CD4-positive, alpha-beta T cell treated with Interleukin-2 at 100 ng/mL for 4 hours (primary cell): ENCODE measurements at places on chromosomes 13 and 19.

GRCh38 chr13:50417597-50417996 lies 402.4 kb downstream of the KCNRG start:
- DNase-seq, result no peak

- no peak for DNase-seq
These were observed 531.7 kb downstream of the MYO16 start for GRCh38 chr13:109160887-109161669.

DNA sequence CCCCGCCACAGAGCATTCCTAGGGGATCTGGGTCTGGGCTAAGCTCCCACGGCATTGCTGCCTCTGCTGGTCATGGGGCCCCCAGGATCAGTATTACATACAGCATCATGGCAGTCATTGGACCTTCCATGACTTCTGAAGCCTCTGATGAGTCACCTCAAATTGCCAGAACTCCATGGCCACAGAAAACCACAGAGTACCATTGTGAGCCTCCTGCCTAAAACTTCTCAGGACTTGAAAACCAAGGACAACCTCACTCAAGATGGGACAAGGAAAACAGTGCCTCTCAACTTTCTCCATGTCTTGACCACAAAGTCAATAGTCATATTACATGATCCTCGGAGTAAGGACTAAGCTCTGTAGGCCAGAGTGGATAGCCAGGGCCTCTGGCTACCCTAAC lies 306.0 kb downstream of the GPC5 start:
- no peak for DNase-seq

- no peak for DNase-seq
These were observed 292.1 kb downstream of the TDRD3 start for GRCh38 chr13:60689076-60689475.

DNA sequence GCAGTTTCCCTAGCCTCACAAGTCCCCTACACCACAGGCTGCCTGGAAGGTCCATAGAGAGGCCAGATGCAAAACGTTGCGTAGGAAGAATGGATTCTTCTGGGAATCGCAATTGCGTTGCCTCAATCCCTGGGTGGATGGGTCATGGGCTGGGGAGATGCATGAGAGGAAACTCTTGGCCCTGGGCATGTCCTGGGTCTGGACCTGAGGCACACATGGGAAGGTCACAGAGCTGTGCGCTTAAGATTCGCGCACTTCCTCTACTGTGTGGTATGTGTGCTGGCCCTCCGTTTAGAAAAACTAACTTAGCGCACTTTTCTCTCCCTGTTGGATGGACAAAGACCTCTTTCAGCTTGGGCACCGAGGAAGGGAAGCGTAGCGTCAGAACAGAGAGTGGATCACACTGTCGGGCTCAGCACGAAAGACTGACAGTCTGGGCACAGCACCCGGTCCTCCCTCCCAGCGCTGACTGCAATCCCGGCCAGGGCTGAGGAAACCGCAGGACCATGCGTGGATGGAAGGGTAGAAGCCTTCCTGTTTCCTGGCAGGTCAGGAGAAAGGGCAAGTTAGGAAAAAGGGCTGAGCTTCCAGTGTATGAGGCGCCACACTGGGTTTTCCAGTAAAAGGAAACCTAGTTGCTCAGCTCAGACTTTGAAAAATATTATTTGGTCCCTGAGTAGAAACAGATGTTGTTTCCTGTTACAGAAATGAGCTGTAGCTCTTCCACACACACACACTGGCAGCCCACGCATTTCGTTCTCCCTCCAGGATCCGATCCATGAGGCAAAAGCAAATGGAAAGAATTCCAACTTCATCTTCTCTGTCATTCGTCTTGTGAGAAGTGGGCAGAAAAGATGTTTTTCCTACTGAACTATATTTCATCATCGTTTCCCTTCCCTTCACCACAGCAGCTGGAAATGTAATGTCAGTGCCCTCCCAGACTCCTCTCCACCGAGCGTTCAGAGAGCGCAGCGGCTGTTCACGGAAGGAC lies 86.0 kb downstream of the ING1 start:
- no peak for DNase-seq

- no peak for DNase-seq
These were observed 121.0 kb downstream of the PCDH20 start for GRCh38 chr13:61294467-61295191.

GRCh38 chr13:110812869-110813645 lies 99.6 kb downstream of the ING1 start:
- no peak for DNase-seq

- no peak for DNase-seq
These were observed 30.1 kb downstream of the OPA3 start for GRCh38 chr19:45554481-45554880.

DNA sequence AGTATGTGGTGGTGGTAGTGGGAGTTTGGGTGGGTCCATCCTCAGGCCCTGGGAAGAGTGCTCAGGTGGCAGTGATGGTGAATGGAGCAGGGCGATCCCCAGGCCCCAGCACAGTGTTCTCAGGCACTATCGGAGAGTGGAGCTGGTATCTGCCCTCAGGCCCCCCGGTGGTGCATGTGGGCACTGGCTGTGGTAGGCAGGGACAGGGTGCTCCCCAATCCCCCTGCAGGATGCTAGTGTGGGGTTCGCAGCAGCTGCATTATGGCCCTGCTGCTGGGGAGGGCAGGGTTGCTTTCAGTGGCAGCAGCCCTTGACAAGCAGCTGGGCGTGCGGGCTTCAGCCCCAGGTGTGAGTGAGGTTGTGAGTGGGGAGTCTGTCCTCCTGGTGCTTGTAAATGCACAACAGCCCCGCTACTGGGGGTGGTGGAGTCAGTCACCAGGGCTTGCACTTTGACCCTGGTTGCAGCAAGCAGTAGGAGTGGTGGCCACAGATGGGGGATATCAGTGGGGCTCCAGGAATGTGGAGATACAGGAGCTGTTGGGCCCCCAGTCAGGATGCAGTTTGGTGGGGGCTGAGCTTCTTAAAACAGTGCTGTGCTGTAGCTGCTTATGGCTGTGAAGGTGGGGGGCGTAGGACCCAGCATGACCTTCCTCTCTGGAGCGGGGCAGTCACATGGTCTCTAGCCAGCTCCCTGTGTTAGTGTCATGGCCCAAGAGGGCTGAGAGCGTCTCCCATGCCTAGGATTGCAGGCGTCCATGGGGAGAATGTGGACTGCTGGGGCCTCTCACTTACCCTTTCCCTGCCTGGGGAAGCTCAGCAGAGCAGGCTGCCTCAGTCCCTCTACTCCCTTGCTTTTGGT lies 38.7 kb upstream of the ARHGEF7 start:
- DNase-seq, result no peak

DNA sequence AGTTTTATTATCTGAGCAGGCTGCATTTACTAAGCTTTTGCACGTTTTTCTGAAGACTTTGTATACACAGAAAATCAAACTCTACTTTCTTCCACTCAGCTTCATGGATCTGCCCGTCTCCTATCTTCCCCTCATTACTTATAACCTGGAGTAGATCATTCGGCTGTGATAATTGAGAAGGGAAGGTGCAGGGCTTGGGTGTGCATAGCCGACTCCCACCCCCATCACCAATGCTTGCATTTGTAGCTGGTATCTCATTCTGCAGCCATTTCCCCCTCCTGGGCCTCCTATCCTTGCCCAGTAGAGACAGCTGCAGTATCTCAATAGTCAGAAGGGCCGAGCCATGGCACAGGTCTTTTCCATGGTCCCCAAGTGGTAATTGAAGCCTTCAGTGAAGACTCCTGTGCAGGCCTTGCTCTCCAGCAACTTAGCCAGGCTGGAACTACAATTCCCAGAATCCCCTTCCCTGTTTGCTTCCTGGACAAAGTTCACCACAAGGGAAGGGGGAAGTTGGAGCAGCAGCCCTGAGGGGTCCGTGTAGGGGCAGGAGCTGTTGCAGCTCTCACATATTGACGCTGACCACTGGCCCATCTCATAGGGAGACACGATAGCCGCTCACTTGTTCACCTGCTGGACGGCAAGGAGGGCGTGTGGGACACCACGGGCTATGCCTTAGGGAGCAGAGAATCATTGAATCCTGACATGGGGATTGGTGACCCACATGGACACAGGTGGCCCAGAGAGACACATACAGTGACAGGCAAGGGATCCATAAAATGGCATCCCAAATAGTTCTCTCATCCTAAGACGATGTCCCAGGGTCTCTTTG lies 2.1 kb upstream of the SIGLEC8 start:
- DNase-seq, result no peak

DNA sequence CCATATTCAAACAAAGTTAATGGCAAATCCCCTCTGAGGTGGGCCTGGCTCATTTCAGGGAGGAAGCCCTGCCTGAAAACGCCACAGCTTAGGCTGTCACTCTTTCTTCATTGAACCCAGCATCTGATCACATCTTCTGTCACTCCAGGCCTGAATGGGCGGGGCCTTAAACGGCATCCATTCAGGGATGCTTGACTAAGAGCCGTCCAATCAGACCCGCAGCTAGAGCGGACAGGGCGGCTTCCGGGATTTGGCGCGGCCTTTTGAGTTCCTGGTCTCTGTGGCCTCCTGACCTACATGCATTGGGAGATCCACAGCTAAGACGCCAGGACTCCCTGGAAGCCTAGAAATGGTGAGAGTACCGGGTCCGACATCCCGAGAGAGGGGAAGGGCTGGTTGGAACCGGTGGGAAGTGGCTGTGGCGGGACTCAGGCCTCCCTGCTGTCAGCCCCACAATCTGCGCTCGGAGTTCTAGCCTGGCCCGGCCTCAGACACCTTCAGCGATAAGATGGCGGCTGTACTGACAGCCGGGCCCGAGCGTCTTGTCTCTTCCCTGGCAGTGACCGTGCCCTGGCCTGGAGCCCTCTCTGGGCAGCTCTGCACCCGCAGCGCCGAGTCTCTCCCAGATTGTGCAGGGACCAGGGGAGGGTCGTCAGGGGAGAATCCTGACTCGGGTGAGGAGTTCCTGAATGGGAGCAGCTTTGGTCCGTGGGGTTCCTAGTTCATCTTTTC lies at the start of gene ZNF723:
Gene ZNF723 (plus strand): TSS at position 261 of the 732 bp plus-strand sequence. CDS start 89 bp downstream, at position 350.
- DNase-seq, result no peak

- DNase-seq, result no peak
These were observed 90.9 kb downstream of the NALCN start for GRCh38 chr13:101325423-101325822.

GRCh38 chr13:99969919-99970650 lies 1.5 kb downstream of the ZIC5 start:
- DNase-seq, result peak; percentile 33

- no peak for DNase-seq
These were observed 814.5 kb upstream of the MIR17HG start for GRCh38 chr13:90532861-90533492.

DNA sequence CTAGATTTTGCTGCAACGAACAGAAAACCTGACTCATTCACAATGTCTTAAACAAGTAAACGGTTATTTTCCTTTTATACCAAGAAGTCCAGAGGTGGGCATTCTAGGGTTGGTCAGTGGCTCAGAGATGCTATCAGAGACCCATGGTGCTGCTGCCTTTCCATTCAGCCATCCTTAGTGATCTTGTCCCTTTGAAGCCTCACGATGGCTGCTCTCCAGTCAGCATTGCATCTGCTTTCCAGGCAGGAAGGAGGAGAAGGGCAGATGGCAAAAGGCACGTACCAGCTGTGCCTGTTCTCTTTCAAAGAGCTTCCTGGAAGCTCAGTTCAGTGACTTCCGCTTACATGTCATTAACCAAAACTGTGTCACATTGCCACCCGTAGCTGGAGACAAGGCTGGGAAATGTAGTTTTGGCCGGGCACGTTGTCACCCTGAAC lies 30.1 kb downstream of the WDFY2 start:
- DNase-seq, result peak; percentile 64

GRCh38 chr19:14347999-14348889 lies 33.0 kb upstream of the ADGRE5 start:
- DNase-seq, result peak; percentile 63

GRCh38 chr19:5897189-5897969 lies 6.2 kb downstream of the NDUFA11 start:
- no peak for DNase-seq

- DNase-seq, result no peak
These were observed 386.8 kb upstream of the DACH1 start for GRCh38 chr13:72253754-72254153.

DNA sequence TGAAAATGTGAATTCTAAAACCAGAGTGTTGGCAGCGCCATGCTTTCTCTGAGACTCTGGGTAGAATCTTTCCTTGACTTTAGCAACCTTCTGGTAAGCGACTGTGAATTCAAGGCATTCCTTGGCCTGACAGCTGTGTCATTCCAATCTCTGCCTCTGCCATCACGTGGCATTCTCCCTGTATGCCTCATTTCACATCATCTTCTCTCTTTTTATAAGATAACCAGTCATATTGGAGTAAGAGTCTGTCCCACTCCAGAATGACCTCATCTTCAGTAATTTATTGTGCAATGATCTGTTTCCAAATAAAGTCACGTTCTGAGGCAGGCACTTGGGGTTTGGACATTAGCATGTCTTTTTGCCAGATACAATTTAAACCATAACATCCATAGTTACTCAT lies 103.4 kb upstream of the POSTN start:
- no peak for DNase-seq

GRCh38 chr19:48635263-48635965 lies 1.8 kb downstream of the DBP start:
- DNase-seq, result peak; percentile 59

DNA sequence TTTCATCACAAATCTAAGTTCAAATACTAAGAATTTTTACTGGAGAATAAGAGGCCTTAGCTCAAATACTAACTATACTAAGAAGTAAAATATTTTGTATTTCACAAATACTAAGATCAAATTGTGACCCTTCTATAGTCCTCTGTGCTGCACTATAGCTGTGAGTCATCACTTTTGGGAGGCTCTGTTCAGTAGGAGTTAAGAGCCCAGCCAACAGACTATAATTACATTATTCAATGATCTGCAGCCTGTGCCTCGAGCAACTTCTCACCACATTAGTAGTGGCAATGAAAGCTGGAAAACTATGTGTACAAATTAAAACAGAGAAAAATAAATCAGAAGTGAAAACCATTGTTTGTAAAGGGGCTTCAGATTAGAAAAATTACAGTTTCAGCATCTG lies 147.3 kb upstream of the GPC6 start:
- no peak for DNase-seq

DNA sequence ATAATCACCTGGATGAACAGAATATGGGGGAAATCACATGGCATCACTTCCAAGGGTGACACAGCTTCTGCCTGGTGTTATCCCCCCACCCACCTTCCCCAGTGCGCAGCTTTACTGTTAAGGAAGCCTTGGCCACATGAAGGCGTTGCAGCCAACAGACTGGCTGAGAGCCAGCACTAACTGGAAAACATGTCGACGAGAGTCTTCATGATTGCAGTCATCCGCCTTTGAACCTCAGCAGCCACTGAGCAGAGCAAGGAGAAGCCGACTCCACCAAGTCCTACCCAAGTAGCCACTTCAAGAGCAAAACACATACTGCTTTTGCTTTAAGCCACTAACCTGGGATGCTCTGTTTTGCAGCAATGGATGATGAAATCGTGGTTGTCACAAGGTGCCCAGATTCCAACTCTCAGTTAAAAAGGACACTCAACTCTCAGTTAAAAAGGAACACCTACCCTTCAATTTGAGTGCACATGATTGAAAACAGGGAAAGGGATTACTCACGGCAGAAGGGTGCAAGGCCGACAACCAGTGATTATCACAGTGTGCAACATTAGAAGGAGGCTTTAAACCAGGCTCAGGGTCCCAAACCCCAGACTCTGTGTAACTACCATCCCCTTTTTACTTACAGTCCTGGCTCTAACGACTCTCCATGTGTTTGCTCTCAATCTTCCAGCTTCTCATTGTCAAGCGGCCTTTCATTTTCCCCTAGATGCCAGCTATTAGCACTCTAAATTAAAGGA lies 149.1 kb downstream of the KLF12 start:
- DNase-seq, result peak; percentile 81

- DNase-seq, result no peak
These were observed 10.4 kb downstream of the MAP2K2 start for GRCh38 chr19:4113398-4114088.

- DNase-seq, result no peak
These were observed 2.1 kb downstream of the MTIF3 start for GRCh38 chr13:27448308-27448707.
